ENCODE measurements at places on chromosomes 7 and 10.

DNA sequence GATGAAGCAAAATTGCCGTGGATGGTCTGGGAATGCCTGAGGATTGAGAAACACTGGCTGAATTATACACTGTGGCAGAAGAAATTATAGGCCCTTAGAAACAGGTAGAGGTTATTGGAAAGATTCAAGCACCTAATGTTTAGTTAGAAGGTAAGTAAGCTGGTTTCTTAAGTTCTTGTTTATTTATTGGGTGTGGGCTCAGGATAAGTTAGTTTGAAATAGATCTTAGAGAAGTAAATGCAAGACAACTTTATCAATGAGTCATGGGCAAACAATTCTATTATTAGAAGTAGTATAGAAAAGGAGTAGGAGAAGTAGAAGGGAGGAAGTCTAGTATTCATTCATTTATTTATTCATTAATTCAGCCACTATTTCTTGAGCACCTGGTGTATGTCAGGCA, 96.5 kb downstream of the KAT6B start:
- no peak for DNase-seq

- DNase-seq = no peak
These were observed 111.2 kb downstream of the PON1 start for GRCh38 chr7:95213148-95213547.

- DNase-seq = no peak
These were observed 16.6 kb upstream of the ITIH2 start for GRCh38 chr10:7686351-7687171.

GRCh38 chr7:133570321-133570720, 317.4 kb downstream of the EXOC4 start:
- DNase-seq = no peak

DNA sequence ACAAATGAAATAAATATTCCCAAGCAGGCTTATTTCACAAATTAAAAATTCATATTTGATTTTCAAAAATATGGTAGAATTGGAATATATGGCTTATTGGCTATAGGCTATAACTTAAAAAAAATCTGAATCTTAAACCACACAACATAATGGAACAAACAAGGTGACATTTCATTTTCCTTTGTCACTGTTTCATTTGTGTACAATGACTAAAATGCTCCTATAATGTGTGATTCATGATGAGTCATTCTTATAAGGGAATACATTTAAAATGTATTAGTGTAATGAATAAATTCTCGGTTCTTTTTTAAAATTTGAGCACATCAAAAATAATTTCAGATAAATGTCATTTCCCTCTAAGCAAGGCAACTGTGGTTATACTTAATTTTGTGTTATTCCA, 148.0 kb upstream of the ANK3 start:
- no peak for DNase-seq
